ENCODE measurements at places on chromosomes 16 and 17.

DNA sequence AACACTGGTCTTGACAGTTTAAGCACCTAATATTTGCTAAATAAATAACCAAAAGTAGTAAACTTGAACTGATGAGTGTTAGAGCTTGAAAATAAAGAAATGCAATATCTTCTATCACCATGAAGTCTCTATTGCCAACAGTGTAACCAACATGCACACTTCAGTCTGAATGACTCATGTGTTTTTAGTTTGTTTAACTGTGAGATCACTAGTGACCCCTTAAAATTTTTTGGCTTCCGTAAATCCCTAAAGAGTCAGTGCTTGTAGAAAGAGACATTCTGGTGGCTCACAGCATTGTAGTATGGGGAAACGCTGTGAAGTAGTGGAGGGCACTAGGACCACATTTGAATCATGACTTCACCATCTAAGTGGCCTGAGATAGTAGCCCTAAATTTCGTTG, 341.1 kb downstream of the PMP22 start:
- DNase-seq, result no peak

DNA sequence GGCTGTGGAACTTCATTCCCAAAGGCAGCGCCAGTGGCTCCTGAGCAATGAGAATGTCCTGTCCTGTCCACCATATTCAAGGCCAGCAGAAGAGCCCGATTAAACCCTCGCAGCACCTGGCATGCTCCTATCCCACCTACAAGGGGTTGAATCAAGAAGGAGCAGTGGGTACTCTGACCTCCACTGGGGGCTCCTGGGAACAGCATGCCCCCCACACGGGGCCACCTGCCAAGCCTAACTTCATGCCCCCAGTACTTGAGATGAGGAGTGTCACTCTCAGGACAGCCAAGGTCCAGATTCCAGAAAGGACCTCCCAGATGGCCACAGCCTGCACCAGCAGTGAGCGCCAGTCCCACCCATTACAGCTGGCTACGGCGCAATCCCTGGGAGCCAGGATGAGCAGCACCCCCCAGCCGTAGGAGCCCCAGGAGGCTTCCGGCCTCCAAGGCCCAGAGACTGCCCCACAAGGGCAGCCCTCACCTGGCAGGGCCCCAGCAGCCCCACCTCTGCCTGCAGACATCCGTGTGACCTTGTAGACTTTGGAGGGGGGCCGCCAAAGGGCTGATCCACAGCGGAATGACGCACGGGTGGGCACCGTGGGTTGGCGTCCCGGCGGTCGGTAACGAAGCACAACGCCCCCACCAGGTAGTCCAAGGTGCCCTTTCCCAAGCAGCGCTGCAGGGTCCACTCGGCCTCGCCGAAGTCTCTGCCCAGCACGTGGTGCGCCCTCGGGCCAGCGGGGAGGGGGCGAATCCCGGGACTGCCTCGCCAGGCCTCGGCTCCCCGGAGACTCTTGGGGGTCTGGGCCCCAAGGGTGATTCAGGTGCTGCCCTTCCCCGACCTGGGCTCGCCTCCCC, 1.0 kb upstream of the MPDU1 start:
- DNase-seq, result no peak

DNA sequence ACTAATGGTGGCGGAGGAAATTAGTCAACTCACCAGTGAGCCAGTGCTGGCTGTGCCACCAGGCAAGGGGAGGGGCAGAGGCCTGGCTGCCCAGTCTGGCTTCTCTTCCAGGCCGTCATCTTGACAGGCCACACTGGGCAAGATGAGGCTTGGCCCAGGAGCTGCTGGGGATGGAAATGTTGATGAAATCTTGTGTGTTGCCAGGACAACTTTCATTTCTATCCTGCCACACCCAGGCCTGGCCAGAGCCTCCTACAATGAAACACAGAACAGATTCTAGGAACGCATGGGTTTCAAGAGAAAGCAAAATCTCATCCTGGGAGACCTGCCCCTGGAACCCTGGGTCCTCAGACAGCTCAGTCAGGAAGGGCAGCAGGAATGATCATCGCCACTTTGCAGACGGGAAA, 9.3 kb downstream of the HEXIM2 start:
- DNase-seq, result no peak

DNA sequence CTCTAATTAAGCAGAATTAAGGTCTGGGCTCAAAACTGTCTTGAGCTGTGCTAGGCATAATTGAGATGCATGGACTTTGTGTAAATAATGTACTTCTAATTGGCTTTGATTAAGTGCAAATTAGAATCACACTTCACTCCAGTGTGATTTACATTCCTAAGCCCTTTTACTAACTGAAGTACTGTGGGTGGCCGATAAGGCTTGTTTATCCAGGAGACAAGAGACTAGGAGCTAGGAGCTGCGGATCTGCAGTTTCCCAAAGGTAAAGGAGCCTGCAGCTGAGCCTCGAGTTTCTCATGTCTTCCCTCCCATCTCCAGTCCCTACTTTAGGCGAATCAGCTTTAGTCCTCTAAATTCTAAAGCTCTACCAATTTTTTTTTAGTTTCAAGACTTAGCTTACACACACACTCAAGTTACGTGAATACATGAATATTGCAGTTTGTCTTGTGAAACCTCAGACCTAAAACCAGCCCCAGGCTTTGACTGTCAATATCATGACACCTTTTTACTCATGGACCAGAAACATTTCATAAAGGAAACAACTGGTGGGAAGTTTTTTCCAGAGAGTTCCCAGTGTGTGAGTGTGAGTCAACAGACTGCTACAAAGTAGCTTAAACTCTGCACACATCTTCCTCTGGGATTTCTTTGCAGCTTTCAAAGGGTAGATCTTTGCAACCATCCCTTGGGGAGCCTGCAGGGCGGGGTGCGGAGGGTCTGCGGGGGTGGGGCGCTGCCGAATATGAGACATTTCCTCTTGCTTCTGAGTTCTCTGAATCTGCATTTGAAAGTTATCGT, 113.9 kb upstream of the TBX2 start:
- no peak for DNase-seq

GRCh38 chr17:16106161-16106891, 106.7 kb downstream of the TTC19 start:
- DNase-seq, result no peak

GRCh38 chr17:64491994-64492393, 4.9 kb downstream of the POLG2 start:
- no peak for DNase-seq

- no peak for DNase-seq
These were observed 47.6 kb downstream of the IL21R start for GRCh38 chr16:27449434-27450195.

GRCh38 chr17:18184143-18185031, 759 bp downstream of the ALKBH5 start:
- DNase-seq, result no peak

GRCh38 chr16:15888072-15888976, at the start of gene CEP20:
CEP20 (minus strand) TSS chr16:15888603; CDS start chr16:15888585, 18 bp downstream.
- peak; percentile 97 for DNase-seq

GRCh38 chr17:34639706-34640425, 60.5 kb downstream of the TMEM132E start:
- DNase-seq, result no peak

DNA sequence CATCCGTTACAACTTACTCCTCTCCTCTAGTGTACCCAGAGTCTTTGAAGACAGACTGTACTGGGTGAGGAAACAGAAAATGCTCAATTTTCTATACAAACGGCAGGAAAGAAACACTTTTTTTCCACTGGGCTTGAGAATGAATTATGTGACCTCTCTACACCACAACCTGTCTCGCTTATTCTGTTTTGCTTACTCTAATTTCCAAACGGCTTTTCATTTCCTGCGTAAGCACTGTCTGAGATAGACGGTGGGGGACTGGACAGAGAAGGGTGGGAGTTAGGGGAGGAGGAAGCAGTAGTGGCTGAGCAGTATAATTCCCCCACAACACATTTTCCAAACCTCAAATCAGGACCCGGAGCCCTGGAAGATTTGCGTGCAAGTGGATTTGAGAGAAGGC, 191.4 kb upstream of the SDK2 start:
- DNase-seq, result no peak

DNA sequence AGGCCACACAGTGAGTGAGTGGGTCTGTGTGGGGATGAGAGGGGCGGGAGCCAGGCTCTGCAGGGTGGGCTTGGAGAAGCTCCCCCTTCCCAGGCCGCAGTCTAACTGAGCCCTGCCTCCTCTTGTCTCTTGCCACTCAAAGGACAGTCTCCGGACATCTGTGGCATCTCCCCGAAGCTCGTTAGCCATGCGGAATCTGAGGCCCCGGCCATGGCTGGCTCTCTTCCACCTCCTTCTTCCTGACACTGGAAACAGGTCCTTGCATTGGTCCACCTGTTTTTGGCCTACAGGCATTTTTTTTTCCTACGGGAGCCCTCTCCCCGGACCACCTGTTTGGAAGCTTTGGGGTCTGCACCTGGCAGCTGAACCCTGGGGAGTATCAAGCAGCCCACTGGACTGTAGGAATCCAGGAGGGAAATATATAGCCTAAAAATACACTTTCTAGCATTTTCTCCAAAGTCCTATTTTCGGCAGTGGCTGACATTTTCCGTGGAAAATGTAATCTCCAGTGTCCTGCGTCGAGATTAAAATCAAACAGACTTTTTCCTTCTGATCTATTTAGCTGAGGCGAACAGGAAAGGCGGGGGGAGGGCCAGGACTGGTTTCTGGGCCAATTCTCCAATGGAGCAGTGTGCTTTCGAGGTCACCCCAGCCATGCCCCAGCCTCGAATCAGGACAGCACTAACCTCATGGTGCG, 9.1 kb downstream of the ATP2A3 start:
- no peak for DNase-seq

Measured in NCI-H1930 (cell line).